ENCODE measurements at places on chromosomes 12 and 14.

DNA sequence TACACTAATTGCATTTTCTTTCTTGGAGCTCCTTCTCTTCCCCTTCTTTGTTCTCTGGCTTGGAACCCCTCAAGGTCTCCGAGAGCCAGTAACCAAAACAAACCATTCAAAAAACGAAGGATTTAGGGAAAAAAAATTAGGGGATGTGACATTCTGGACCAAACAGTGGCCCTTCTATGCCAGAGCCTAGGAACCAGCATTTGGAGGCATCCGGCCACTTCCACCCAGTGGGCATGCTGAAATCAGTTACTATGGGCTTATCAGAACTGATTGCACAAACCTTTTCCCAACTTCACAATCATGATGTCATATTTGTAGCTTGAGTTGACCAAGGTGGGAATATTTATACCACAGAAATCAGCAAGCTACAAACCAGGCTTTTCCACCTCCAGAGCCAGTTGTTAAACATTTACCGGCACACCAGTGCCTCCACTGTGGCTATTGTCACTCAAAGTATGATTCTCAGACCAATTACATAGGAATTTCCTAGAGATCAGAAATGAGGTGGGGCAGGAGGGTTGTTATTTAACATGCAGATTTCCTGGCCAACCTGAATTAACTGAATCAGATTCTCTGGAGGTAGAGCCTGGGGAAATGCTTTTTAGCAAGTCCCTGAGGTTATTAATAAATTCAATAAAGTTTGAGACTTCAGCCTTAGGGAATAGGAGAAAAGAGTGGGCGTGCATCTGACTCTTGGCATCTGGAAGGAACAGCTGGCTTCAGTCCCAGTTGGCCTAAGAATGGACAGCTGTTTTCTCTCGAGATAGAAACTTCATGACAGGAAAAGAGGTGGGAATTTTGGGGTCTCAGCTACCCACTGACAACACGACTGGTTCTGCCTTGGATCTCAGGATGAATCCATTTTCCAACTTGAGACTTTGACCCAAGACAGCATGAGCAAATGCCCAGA is 273.9 kb downstream of the ZFP36L1 start:
- no peak for DNase-seq

- DNase-seq = peak; percentile 70
These were observed 47.8 kb downstream of the TESC start for GRCh38 chr12:117051380-117051779.

DNA sequence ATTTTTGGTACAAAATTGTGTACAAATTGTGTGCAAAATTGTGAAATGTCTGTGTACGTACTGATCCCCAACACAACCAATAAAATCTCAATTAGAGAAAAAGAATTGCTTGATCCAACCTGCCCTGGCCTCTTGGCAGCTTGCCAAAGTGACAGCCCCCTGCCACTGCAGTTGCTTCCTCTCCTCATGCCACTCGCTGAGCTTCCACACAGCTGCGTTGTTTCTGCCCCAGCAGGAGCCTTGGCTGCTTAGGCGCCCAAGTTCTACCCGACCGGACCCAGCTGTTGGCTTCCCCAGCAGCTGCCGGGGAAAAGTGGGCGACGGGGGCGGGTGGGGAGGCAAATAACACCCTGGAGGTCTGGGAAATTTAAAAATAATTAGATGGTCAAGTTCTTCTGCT is 171.8 kb upstream of the ATF7IP start:
- DNase-seq = peak; percentile 68

DNA sequence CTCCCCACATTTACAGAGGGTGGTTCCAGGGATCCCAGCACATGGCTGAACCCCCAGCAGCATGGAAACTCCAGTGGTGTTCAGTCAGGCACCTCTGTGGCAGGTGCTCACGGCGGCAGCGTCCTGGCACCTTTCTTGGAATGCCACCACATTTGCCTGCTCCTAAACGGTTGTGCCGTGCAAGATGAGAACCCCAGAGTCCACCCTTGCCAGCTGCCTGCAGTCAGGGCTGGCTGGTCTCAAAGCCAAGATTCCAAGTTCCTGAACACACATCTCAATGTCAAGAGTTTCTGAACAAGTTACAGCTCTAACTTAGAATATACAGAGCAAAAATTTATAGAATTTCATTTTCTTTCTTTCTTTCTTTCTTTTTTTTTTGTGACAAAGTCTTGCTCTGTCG is 38.7 kb downstream of the DDX51 start:
- DNase-seq = no peak

GRCh38 chr14:72747652-72748051 is 146.2 kb downstream of the DPF3 start:
- DNase-seq = no peak

GRCh38 chr14:104553166-104554087 is 26.1 kb upstream of the C14orf180 start:
- no peak for DNase-seq
